ENCODE measurements at places on chromosomes 7 and 10.

GRCh38 chr10:69577268-69578232 is 4.3 kb upstream of the NEUROG3 start:
- no peak for DNase-seq

GRCh38 chr7:137915266-137915665 is 68.5 kb upstream of the DGKI start:
- no peak for DNase-seq

- DNase-seq = no peak
These were observed 84.0 kb downstream of the KAT6B start for GRCh38 chr10:74910241-74910975.

- DNase-seq = no peak
These were observed 7.1 kb upstream of the MUC3A start for GRCh38 chr7:100942045-100942774.

GRCh38 chr7:134686786-134687185 is 40.1 kb downstream of the BPGM start:
- no peak for DNase-seq

DNA sequence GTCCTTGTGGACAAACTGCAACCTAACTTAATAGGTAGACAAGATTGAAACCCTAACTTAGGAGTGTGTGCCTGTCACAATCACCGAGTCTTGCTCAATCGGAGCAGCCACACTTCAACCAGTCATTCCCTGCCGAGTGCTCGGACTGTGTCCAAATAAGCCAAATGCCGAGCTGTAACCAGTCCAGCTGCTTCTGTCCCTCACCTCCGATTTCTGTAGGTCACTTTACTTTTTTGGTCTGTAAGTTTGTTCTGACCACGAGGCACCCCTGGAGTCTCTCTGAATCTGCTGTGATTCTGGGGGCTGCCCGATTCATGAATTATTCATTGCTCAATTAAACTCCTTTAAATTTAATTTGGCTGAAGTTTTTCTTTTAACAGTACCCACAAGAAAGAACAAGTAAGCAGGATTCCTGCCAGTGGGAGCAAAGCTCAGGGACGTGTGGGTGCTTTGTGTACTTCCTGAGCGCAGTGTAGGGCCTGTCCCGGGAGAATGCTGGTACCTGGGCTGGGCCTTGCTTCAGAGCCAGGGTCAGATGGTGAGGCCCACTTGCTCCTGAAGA is 140.1 kb downstream of the ACTR3B start:
- DNase-seq = no peak

GRCh38 chr10:49299816-49300139 is 808 bp downstream of the C10orf71 start:
- DNase-seq = no peak

- DNase-seq = no peak
These were observed 648.1 kb downstream of the ANKRD7 start for GRCh38 chr7:118872568-118872967.

- no peak for DNase-seq
These were observed 7.1 kb downstream of the ERV3-1 start for GRCh38 chr7:64999165-65000004.

DNA sequence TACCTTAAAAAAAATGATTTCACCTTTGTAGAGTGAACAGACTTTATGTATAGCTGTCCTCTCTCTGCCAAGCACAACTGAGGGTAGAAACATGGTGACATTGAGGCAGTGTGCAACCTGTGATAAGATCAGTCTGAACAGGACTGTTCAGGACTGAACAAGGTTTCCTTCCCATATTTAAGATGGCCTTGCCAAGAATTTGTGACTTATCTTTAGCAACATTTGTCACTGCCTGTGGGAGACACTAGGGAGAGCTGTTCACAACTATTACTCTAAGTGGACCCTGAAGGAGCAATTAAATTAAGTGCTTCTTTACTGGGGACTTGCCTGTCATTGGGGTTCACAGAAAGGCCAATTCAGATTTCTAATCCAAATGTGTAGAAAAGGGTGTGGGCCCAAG is 6.7 kb downstream of the OR13A1 start:
- DNase-seq = no peak

DNA sequence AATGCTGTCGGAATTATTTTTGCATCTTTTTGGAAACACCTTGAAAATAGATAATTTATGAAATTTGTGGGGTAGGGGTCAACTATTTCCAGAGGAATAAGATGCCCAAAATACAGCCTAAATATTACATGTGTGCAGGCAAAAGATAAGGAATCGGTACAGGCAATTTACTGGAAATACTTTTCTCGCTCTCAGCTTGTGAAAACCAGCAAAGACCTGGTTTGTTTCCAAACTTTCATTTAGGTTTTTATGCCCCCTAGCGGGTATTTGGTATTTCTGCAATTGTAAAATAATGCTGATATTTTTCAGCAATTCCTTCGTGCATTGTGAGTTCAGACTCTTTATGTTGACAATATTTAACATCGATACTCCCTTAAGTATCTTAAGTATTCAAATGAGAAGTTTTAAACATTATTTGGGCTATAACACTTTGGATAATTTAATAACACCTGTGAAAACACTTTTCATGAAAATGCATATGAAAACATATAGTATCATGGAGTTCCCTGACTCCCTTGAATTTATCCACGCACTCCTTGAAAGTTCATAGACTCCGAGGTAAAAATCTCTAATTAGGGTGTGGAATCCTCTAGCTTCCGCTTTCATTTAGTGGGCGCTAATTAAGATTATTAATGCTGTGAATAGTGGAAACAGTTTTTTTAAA is 132.4 kb downstream of the TSPAN12 start:
- DNase-seq = no peak
